ENCODE measurements at places on chromosomes 1 and 21.

DNA sequence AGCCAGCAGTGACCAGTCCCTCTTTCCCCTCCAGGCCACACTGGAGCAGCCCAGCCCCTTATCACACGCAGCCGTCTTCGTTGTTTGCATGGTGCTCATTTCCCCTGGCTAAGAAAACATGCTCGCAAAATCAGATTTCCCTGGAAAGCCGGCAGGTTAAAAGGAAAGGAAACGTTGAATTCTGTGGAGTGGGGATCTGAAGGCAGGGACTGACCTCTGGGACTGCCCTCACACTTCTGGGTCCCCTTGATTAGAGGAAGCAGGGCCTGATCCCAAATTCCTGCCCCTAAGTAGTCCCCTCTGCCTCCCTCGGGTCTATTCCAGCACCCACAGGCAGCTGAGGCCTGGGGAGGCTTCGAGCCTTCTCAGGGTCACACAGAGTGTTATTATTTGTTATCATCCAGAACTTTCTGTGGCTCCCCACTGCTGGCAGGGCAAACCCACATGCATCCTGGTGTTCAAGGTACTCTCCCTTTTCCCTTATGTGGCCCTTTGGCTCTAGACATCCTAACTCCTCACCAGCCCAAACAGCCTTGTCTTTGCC lies 125.2 kb upstream of the ZBTB40 start:
- peak; percentile 21 for DNase-seq

GRCh38 chr1:935751-936231 lies 12.1 kb downstream of the SAMD11 start:
- DNase-seq = no peak

DNA sequence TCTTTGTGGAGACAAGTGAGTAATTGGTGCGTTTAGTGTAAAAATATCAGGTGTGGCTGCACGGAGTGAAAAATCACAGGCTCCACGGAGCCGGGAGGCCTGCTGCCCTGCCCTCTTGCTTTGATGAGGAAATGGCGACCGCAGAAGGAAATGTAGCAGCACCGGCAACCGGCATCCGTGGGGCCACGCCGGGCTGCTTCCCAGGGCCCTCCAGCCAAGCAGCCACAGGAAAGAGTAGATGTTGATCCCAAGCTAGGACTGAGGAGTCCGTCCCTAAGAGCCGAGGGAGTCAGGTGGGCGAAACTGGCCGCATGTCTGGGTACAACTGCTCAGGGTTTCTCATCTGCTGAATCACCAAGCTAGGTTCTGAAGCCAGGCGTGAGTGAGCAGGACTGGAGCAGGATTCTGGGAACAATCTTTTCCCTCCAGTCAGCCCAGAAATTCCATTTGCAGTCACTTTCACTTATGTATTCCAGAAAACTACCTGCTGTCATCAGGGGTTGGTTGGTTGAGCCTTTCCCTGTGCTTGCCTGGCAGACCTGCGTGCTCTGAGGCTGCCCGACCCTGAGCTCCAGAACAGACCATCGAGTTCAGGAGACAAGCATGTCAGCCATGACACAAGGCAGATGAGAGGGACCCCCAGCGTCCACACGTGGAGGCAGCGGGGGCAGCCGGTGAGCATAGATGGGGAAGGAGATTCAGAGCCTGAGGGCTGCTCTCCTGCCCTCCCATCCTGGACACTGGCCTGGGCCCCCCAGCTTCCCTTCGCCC lies 5.8 kb upstream of the ITGB2 start:
- no peak for DNase-seq

GRCh38 chr1:22839806-22840205 lies 129.2 kb downstream of the EPHB2 start:
- DNase-seq = no peak

- DNase-seq = no peak
Observed at GRCh38 chr1:187853505-187853904, 1024.8 kb downstream of the PLA2G4A start.

GRCh38 chr1:211781260-211781659 lies 49.3 kb downstream of the LPGAT1 start:
- DNase-seq = no peak

DNA sequence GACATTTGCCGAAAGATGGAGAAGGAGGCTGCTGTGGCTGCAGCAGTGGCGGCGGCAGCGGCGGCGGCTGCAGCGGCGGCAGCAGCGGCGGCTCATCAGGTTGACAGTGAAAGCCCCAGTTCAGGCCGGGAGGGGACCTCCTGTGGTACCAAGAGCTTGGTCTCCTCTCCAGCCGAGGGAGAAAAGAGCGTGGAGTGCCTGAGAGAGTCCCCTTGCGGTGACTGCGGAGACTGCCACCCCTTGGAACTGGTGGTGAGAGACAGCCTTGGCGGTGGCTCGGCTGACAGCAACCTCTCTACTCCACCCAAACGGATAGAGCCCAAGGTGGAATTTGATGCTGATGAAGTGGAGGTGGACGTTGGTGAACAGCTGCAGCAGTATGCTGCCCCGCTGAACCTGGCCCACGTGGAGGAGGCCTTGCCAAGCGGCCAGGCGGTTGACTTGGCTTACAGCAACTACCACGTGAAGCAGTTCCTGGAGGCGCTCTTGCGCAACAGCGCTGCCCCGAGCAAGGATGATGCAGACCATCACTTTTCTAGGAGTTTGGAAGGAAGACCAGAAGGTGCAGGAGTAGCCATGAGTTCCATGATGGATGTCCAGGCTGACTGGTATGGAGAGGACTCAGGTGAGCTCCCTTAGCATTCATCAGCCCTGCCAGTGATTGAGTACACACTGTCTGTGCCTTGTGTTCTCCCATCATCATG lies 6.3 kb downstream of the ZBTB8B start:
- no peak for DNase-seq

- DNase-seq = no peak
Observed at GRCh38 chr1:94382201-94382600, 36.0 kb upstream of the ABCD3 start.

- DNase-seq = peak; percentile 83
Observed at GRCh38 chr1:36369061-36369861, 16.5 kb downstream of the STK40 start.

DNA sequence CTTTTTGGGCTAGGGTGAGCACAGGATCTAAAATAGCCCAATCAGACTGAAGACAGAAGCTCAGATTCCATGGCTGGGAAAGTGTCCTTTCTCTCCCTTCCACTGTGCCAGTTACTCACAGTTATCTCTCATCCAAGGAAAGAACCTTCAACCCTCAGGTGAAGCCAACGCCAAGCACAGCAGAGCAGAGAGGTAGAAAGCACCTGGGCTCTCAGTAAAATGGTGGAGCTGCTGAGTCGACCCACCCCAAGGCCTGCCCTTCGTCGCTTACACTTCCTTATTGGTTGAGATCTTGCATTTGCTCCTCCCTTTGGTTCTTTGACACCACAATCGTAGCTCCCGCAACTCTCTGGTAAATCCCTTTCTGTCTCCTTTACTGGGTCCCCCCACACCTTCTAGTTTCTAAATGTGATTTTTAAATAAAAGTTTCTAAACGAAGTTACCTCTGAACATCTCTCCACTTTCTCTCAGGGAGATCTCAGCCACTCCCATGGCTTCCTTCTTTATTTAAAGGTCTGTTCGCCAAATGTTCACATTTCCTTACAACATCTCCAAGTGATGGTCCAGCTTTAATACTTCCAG lies 27.5 kb upstream of the SLC30A1 start:
- DNase-seq = no peak

GRCh38 chr1:240441669-240442068 lies 170.3 kb downstream of the GREM2 start:
- no peak for DNase-seq

DNA sequence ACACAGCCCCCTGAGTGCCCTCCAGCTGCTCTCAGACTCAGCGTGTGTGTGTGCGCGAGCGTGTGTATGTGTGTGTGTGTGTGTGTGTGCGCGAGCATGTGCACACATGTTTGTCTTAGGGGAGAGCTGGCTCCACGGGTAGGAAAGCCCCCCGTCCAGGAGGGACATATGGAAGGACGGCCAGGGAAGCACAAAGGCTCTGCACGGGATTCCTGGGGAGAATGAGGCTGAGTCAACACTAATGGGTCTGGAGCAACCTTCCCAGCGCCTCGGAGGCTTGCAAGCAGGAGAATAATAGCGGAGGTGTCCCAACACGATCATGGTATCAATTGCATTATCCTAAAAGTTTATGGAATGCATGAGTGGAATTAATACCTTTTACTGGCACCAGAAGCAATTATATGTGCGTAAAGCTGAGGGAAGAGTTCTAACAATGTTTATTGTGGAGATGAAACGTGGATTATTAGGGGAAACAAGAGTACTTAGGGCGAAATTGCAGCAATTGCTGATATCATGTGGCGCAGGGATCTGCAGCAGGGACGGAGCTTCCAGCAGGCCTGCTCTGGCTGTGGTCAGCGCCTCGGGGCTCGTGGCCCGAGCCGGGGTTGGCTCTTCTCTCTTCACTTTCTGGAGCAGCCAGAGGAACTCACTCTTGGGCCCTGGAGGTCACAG lies 40.3 kb upstream of the CCDC27 start:
- DNase-seq = no peak

DNA sequence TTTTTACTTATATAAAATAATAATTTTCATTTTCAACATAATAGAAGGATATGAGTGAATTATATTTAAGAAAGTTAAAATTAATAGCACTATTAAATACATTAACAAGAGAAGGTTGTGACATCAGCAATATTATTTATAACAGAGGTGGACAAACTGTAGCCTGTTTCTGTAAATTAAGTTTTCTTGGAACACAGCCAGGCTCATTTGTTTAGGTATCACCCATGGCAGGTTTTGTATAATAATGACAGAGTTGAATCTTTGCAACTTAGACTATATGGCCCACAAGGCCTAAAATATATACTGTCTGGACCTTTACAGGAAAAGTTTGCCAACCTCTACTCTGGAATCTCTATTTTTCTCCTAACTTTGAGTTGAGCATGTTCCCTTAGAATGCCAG lies 42.8 kb upstream of the CACYBP start:
- DNase-seq = no peak

- no peak for DNase-seq
Observed at GRCh38 chr1:28064064-28064463, 24.3 kb downstream of the EYA3 start.

GRCh38 chr1:87439821-87440220 lies 111.1 kb downstream of the LMO4 start:
- DNase-seq = no peak

DNA sequence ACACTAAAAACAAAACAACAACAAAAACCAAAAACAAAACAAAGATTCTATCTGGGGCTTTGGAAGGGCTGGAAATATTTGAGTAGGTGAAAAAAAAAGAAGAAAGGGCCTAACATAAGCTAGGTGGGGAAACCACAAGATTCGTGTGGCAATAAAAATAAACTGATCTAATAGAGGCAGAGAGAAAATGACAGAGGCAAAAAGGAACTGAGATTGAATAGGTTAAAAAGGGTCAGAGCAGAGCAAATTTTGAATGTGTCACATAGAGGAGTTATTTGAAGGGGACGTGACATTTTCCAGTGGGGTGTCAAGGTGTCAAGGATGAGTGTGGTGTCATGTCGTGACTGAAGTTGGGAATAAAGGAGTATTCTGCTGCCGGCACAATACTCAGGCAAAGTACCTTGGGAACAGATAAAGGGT lies 65.2 kb upstream of the RALGPS2 start:
- no peak for DNase-seq
